Psoas muscle (tissue), 8 donors: ENCODE measurements at places on chromosomes 2 and 18.

DNA sequence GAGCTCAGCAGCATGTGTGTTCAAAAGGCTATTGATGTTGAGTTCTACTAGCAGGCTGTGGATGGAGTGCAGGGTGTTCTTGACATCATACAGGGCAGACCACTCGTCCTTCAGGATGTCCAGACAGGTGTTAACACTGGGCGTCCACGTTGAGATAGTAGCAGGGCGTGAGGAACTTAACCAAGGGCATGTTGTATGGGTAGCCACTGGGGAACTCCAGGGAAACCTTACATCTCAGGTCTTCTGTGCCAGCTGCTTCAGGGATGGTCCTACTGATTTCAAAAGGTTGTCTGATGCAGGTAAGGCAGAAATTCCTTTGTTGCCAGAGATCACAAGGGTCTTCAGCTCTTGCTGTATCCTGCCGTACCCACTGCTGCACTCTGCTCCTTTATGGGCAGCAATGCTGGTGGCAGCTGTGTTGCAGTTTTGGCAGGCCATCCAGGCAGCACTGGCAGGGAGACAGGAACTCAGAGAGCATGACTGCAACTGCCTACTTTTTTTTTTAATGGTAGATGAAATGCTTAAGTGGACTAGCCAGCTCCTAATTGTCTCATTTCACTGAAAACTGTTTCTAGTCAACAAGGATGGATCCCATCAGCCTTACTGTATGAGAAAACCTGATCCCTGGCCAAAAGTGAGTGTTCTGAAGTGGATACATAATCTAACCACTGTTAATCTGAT is 32.4 kb upstream of the RBBP8 start:
- no peak for DNase-seq
- no peaks in the 10 kb centered on the region for H3K36me3 ChIP-seq
- no peak overlapping the region for H3K4me3 ChIP-seq
- H3K27me3 ChIP-seq: no peaks in the 10 kb centered on the region
- no peak overlapping the region for H3K27ac ChIP-seq

DNA sequence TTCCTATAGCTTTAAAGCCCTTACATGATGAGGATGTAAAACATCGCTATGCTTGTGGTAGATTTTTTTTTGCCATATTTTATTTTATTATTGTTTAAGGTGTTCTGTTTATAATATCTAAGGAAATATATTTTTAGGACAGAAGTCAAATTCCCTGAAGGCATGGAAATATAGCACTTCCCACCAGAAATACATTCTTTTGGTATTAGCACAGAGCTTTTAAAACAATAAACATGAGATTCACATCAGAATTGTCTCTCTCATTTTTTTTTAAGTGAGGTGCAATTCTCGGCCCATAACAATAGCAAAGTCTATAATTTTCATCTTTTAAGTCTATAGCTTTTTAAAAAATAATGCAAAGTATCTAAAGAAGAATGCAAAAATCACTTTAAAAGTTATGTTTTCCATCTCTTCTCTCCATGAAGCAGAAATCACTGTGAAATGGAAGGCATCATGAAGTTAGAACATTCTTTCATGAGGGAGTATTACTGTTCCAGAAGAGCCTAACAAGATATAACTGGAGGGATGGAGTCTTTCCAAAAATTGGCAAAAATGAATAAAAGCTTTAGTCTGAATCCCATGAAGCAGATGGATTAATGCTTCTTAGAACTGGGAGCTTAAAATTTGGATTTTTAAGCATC is 283.6 kb upstream of the TRIB2 start:
- H3K4me1 ChIP-seq: no peaks in the 10 kb centered on the region
- H3K27ac ChIP-seq: no peak overlapping the region
- H3K27me3 ChIP-seq: no peaks in the 10 kb centered on the region
- H3K4me3 ChIP-seq: no peak overlapping the region

DNA sequence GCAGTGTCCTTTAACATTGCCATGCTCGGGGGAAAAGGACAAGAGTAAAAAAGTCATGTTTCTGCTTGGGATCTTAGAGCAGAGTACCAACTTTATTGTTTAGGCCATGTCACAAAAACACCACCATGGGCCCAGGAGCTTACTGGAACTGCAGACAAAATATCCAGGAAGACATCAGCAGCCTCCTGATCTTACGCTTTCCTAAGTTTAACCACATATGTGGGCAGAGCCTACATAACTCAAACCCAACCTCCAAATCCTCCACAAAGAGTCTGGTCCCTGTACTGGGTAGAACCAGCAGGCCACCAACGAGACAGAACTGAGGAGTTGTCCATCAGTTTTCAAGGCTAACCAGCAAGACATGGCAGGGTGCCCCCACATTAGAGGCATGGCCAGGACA is 10.3 kb downstream of the GALNT14 start:
- no peaks in the 10 kb centered on the region for H3K36me3 ChIP-seq
- no peak overlapping the region for H3K4me3 ChIP-seq
- no peaks in the 10 kb centered on the region for H3K4me1 ChIP-seq
- no peak overlapping the region for H3K27ac ChIP-seq
- no peak for DNase-seq

- peak overlapping the region; percentile 84 for H3K4me3 ChIP-seq
- peaks cover 35% of the 10 kb centered on the region for H3K36me3 ChIP-seq
- DNase-seq: no peak
- H3K4me1 ChIP-seq: no peaks in the 10 kb centered on the region
- H3K27ac ChIP-seq: peak overlapping the region; percentile 78
- H3K27me3 ChIP-seq: no peaks in the 10 kb centered on the region
Measured at GRCh38 chr18:68714366-68714711, 569 bp downstream of the TMX3 start.

GRCh38 chr18:2716394-2717326 is 61.1 kb downstream of the SMCHD1 start:
- H3K36me3 ChIP-seq: peaks cover 76% of the 10 kb centered on the region
- H3K4me3 ChIP-seq: no peak overlapping the region
- peaks cover 15% of the 10 kb centered on the region for H3K4me1 ChIP-seq
- peak overlapping the region; percentile 63 for H3K27ac ChIP-seq
- peak; percentile 65 for DNase-seq

DNA sequence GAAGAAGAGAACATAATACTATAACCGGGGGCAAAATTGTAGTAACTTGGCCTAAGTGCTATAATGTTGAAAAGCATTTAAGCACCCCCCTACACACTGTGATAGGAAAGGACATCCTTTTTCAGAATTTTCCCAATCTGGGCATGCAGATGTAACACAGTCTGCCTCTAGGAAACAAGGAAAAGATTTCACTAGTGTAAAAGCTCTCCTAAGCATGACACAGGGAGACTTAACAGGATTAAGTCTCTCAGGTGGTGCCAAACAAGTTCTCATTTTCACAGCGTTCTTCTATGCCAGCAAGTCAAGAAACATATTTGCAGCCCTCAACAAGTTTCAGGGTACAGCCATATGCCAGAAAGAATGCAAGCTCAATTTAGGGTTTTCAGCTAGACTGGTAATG is 53.0 kb downstream of the NCKAP5 start:
- no peaks in the 10 kb centered on the region for H3K27me3 ChIP-seq
- no peak overlapping the region for H3K27ac ChIP-seq
- H3K4me3 ChIP-seq: no peak overlapping the region
- H3K36me3 ChIP-seq: no peaks in the 10 kb centered on the region

GRCh38 chr2:104788742-104789455 is 65.0 kb upstream of the POU3F3 start:
- no peak overlapping the region for H3K4me3 ChIP-seq
- H3K36me3 ChIP-seq: no peaks in the 10 kb centered on the region
- H3K27ac ChIP-seq: no peak overlapping the region
- H3K27me3 ChIP-seq: no peaks in the 10 kb centered on the region
- DNase-seq: no peak

DNA sequence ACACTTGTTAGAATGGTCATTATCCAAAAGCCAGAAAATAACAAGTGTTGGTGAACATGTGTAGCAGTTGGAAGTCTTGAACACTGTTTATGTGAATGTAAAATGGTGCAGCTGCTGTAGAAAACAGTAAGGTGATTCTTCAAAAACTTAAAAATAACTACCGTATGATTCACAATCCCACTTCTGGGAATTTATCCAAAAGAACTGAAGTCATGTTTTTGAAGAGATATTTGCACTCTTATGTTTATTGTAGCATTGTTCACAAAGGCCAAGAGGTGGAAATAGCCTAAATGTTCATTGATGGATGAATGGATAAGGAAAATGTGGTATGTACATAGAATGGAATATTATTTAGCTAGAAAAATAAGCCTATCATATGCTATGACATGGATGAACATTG is 6.3 kb upstream of the SPP2 start:
- no peak for DNase-seq
- no peaks in the 10 kb centered on the region for H3K4me1 ChIP-seq
- H3K4me3 ChIP-seq: no peak overlapping the region

DNA sequence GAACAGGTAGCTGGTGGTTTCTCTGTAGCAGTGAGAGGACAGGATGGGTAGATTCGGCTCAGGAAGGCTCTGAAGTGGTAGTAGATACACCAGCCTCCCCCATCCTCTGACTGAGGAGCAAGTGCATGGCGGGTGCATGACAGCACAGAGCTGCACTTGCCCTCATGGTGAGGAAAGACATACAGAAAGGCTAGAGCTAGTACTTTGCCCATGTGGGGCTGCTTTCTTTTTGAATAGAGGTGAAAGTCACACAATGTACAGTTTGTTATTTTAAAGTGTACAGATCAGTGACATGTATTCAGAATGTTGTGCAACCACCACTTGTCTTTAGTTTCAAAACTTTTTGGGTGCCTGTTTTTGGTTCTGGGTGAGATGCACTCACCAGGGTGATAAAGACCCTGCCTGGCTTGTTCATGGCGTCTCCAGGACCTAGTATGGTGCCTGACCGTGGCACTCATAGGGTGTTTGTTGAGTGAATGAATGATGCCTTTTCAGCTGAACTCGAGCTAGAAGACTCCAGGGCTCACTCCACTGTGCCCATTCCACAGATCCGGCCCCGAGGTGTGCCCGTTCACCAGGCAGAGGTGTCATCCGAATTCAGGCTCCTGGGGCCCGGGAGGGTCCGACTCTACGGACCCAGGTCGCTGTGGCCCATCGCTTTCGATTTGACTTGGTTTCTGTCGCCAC is 421 bp upstream of the VAMP5 start:
- H3K36me3 ChIP-seq: no peaks in the 10 kb centered on the region
- DNase-seq: peak; percentile 29
- H3K27ac ChIP-seq: peak overlapping the region; percentile 89
- no peaks in the 10 kb centered on the region for H3K27me3 ChIP-seq
- H3K4me3 ChIP-seq: peak overlapping the region; percentile 81
- peaks cover 50% of the 10 kb centered on the region for H3K4me1 ChIP-seq

GRCh38 chr18:24160086-24160485 is 21.2 kb downstream of the CABYR start:
- H3K27ac ChIP-seq: no peak overlapping the region
- peaks cover 9% of the 10 kb centered on the region for H3K36me3 ChIP-seq
- no peaks in the 10 kb centered on the region for H3K27me3 ChIP-seq

- H3K27ac ChIP-seq: no peak overlapping the region
- peaks cover 58% of the 10 kb centered on the region for H3K36me3 ChIP-seq
- no peaks in the 10 kb centered on the region for H3K27me3 ChIP-seq
- no peak for DNase-seq
- no peak overlapping the region for H3K4me3 ChIP-seq
Measured at GRCh38 chr2:175074478-175074877, 69.3 kb upstream of the CHN1 start.

DNA sequence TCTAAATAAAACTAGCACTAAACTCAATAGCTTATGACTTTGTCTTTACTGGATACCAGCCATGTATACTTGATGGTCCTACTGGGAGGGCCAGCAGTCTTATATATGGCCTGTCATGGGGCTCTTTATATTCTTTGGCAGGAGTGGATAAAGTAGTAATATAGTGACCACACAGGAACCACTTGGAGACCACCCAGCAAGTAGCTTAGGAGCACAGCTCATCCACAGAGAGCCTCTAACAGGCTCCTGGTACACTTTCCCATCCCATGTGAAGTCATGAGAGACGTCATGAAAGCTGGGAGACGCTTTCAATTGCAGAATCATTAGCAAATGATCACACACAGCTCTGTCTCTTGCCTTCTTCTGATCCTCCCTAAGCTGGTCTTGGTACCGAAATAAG is 360.9 kb upstream of the ACVR2A start:
- no peak overlapping the region for H3K27ac ChIP-seq
- H3K4me3 ChIP-seq: no peak overlapping the region
- H3K27me3 ChIP-seq: no peaks in the 10 kb centered on the region
- no peaks in the 10 kb centered on the region for H3K4me1 ChIP-seq
- H3K36me3 ChIP-seq: no peaks in the 10 kb centered on the region
- no peak for DNase-seq

DNA sequence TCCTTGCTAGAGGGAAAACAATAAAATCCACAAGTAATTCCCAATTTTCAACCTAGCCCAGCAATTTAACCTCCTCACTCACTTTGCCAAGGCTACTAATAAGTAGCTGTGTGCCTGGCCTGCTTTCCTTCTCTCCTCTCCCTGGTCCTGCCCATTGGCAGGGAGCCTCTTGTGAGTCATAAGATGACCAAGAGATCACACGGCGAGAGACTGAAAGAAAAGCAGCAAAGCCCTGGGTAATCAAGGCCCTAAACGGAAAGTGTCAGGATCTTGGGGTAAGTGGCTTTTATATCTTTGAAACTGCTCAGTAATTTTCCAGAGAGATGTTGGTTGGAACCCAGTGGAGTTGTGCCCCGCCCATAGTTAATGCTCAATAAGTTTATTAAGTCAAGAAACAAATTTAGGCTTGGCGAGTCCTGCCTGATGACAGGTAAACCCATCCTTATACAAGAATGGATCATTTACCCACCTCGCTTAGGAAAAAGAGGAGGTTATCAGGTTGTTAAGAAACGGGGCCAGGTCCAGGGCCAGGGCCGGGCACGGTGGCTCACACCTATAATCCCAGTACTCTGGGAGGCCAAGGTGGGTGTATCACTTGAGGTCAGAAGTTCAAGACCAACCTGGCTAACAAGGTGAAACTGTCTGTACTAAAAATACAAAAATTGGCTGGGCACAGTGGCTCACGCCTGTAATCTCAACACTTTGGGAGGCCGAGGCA is 10.0 kb upstream of the ADAM17 start:
- peaks cover 8% of the 10 kb centered on the region for H3K4me1 ChIP-seq
- DNase-seq: peak; percentile 75
- H3K27ac ChIP-seq: peak overlapping the region; percentile 86
- peak overlapping the region; percentile 52 for H3K4me3 ChIP-seq

GRCh38 chr2:218017211-218018053 is 14.6 kb upstream of the TNS1 start:
- DNase-seq: peak; percentile 63
- peaks cover 68% of the 10 kb centered on the region for H3K4me1 ChIP-seq
- H3K36me3 ChIP-seq: no peaks in the 10 kb centered on the region
- no peak overlapping the region for H3K4me3 ChIP-seq
- H3K27ac ChIP-seq: peak overlapping the region; percentile 82
- no peaks in the 10 kb centered on the region for H3K27me3 ChIP-seq

DNA sequence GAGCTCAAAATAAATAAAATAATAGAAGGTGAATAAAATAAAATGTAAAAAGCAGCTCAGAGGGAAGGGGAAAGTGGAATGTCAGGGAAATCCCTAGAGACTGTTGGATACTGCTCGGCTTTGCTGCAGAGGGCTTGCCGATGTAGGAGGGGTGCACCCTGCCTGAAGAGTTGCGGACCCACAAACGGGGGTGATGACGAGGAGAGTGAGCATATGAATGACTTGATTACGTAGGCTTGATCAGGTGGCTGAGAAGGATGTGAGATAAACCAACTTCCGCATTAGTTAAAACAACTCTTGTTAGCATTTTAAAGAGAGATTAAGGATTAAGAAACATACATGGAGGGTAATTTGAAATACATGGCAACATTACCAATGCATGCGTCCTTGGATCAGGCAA is 21.0 kb upstream of the TMEM237 start:
- H3K4me1 ChIP-seq: no peaks in the 10 kb centered on the region
- no peaks in the 10 kb centered on the region for H3K36me3 ChIP-seq
- H3K27ac ChIP-seq: no peak overlapping the region

- peak; percentile 48 for DNase-seq
- peak overlapping the region; percentile 78 for H3K27ac ChIP-seq
- H3K27me3 ChIP-seq: peaks cover 33% of the 10 kb centered on the region
- peak overlapping the region; percentile 91 for H3K4me3 ChIP-seq
- H3K4me1 ChIP-seq: peaks cover 24% of the 10 kb centered on the region
Measured at GRCh38 chr2:199458806-199459285, 1.1 kb upstream of the SATB2 start.
